ENCODE measurements at places on chromosomes 12 and 14. TPM values are rescaled to one million over a fixed set of nuclear protein-coding genes. Genes with fewer than 3 reads are reported as not detected.
A peak's percentile ranks its signal among the peaks of the same experiment; 100 is the strongest.

Gene RERG
- not detected for total RNA-seq

Gene KIF21A
- total RNA-seq = 17.4 TPM

Gene SLC25A3
- total RNA-seq = 673 TPM

Gene AVPR1A
- total RNA-seq = 0.22 TPM

Gene DUSP6
- 35.3 TPM for total RNA-seq

Gene MYBPC1
- not detected for total RNA-seq

Gene CIDEB
- not detected for total RNA-seq

Gene HOXC11
- total RNA-seq = not detected

Gene ACSM4
- total RNA-seq = not detected

Gene RAD9B
- total RNA-seq = 0.22 TPM

Gene VDR
- 0.70 TPM for total RNA-seq

GRCh38 chr12:16261944-16262475 is 15.5 kb downstream of the SLC15A5 start:
- DNase-seq = no peak

DNA sequence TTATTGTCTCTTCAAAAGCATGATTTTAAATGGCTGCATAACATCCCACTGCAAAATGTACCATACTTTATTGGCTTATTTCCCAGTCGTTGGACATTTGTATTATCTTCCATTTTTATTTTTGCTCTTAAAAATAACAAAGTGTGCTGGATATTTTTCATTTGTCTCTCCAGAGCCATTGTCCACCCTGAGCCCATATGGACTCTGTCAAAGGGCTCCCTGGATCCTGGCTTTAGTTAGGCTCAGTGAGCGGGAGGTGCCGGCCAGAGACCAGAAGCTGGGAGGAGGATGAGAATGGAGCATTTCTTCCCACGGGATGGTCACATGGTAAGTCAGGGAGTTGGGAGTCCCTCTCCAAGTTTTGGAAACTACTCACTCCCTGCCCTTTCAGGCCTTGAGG is 296.9 kb downstream of the NUAK1 start:
- no peak for DNase-seq

- no peak for DNase-seq
Observed at GRCh38 chr14:95635051-95635450, 51.2 kb upstream of the TCL1B start.

GRCh38 chr12:23028158-23028802 is 403.3 kb downstream of the ETNK1 start:
- no peak for DNase-seq

GRCh38 chr12:114096461-114096860 is 130.3 kb upstream of the RBM19 start:
- no peak for DNase-seq

GRCh38 chr14:100673807-100674154 is 52.9 kb upstream of the DLK1 start:
- DNase-seq = no peak

- no peak for DNase-seq
Observed at GRCh38 chr14:22985894-22986507, 3.6 kb upstream of the AJUBA start.

DNA sequence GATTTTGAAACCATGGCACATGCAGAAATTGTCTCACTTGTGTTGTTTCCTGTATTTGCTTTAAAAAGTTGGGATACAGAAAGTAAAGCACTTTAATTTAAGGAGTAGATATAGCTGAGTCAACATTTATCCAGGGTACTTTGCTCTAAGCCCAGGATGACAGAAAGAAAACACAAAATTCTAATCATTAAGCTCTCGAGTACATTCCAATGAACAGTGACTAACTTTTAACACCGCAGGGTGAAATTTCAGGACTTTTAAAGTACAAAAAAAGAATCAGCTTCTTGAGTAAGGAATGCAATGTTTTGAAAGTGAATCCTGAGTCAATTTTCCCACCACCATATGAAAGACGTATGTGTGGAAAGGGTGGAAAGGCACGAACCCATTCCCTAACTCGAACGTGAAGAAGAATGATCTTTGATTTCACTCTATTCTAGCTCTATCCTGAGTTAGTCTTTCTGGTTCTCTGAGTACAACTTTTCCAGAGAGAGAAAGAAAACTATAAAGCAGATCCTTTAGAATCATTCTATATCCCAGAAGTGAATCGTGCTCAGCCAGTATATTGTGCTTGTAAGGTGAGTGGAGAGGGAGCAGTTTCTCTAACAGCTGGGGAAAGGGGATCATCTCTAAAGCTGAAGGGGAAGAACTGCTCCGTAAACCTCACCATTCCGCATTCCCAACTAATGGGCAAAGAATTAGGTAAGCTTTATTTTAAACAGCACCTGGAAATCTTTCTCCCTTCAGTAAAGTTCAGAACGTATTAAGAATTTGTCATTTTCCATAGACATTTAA is 779.0 kb upstream of the FLRT2 start:
- no peak for DNase-seq

- no peak for DNase-seq
Observed at GRCh38 chr12:67921286-67921685, 68.0 kb upstream of the IFNG-AS1 start.

- peak; percentile 80 for DNase-seq
Observed at GRCh38 chr12:2244013-2244861, 191.4 kb downstream of the CACNA1C start.

DNA sequence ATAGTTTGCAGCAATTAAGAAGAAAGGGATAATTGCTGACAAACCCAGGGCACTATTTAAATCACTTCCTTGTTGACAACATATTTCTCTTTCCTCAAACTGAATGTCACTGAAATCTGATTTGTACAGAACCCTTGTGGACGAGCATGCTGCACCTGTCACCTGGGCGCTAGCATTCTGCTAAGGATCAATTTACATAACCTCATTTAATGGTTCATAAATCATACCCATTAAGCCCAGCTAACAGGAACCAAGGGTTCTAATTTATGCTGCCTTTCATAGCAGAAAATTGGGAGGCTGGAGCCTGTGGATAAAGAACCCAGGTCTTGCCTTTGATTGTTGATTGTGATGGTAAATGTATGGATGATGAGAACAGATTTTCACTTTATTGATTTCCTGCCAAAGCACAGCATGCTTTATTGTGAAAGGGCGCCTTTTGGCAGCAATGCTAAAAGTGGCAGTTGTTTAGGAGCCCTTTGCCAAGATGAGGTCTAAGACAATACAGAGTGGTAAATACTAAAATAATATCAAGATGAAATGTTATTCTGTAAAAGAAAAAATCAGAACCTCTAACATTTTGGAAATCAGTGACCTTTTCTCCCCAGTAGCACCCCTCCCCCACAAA is 95.4 kb downstream of the NKX2-1 start:
- DNase-seq = no peak

GRCh38 chr14:105096206-105096875 is 31.1 kb upstream of the GPR132 start:
- no peak for DNase-seq

DNA sequence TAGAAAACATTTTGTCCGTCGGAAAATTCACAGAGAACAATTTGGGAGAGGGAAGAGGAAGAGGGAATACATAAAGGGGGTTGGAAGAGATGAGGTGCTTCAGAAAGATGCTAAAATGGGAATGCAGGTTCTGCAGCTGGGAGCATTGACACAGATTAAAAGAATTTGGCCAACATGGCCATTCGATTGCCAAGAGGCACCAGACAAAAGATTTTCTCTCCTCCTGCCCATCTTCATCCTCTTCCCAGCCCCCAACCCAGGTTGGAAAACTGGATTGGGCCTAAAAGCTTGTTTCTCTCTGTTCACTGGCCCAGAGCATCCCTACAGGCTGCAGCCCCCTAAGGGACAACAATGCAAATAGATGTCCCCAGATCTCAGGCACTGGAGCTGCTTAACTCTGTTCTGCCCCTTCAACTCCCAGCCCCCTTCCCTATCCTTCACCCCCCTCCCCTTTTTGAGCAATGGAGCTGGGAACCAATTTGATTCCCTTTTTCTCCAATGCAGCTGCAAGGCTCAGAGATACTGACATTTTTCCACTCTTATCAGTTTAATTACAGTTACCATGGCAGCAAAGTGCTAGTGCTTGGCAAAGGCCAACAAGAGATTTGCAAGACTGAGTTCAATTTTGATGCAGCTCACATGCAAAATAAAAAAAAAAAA is 1.9 kb downstream of the LMO3 start:
- DNase-seq = no peak

DNA sequence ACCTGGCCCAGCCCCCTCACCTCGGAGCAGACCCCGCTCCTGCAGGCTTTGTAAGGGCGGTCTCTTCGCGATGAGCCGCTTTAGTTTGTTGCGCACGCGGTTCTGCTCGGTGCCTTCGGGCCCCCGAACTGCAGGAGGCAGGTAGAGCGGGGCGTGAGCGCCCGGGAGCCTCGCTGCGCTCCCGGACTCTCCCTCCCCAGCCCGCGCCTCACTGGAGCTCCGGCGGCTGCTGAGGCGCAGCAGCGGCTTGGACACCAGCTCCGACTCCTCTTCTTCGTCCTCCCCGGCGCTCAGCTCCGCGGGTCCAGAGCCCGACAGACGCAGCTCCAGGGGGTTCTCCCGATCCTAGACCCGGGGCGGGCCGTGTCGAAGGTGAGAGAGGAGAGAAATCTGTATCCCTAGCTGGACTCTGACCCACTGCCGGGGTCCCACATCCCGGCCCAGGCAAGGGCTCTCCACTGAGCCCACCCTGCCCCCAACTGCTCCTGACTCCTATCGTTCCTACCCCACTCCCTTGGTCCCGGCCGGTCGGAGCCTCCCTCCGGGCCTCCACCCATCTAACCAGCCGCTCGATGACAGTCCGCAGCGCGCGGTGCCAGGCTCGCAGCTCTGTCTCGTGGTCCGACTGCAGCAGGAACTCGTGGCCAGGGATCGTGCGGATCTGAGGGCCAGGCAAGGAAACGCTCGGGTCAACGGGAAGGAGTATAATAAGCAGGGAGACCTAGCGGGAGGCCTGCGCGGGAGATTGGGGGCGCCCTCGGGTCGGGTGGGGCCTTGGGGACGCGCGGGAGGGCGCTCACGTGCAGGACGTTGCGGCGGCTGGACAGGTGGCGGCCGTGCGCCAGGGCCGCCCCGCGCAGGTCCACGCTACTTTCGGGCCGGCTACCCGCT is 4.2 kb downstream of the ARHGAP9 start:
- DNase-seq = peak; percentile 63

DNA sequence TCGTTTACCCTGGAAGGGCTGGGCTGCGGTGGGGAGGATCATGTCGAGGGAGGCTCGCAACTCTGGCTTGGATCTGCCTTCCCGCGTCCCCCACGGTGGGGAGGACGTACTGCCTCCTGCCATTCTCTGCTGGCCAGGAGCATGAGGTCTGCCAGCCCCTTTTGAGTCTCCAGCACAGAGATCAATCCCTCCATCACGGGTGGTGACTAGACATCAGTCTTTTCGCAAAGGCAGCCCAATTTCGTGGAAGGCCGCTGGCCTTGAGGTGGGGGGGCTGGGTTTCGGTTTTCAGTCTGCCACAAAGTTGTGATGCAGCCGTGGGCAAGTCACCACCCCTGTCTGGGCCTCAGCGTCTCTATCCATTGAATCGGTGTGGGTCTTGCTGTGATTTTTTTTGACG is 62.2 kb downstream of the PRMT8 start:
- DNase-seq = peak; percentile 24

DNA sequence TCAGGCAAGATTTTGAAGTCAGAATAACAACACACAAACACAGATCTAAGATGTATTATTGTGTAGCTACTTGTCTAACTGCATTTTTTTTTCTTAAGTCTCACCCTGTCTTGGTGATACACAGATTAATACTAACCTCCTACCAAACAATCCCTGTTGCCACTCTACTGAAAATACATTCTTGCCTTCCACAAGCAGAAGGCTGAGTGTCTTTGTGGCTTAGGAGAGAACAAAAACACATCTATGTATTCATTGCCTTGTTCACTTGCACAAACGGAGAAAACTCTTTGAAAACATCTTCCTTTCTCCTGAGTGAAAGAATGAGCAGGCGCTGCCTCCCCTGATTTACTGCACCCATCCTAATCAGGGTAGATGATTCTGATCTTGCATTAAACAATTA is 642.2 kb downstream of the DIO2 start:
- no peak for DNase-seq

DNA sequence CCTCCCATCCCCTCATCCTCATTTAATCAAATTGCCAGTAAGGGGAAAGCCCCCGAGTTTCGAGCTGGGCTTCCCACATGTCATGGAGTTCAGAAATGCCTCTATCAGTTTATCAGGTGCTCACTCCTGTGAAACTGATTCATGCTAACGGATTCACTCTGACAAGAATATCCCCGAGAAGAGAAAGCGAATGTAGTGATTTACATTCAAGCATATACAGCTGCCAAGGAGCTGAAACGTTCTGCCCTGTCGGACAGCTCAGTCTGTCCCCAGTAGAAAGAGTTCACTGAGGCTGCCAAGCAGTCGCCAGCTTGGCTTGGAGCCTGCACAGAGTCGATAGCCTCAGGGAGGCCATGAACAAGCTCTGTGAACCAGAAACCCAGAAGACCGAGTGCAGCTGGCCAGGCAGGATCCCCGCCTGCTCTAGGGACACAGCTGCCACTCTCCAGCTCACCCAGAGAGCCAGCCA is 88.4 kb downstream of the TMCC3 start:
- DNase-seq = no peak

GRCh38 chr14:89302396-89302950 is 114.6 kb downstream of the FOXN3 start:
- DNase-seq = no peak

- DNase-seq = no peak
Observed at GRCh38 chr12:68159681-68160304, at the start of gene IFNG. Gene IFNG, minus strand, starts transcription at chr12:68159740. Its CDS starts 125 bp downstream, at chr12:68159615.

- DNase-seq = no peak
Observed at GRCh38 chr12:58310368-58310767, 369.0 kb downstream of the ATP23 start.

DNA sequence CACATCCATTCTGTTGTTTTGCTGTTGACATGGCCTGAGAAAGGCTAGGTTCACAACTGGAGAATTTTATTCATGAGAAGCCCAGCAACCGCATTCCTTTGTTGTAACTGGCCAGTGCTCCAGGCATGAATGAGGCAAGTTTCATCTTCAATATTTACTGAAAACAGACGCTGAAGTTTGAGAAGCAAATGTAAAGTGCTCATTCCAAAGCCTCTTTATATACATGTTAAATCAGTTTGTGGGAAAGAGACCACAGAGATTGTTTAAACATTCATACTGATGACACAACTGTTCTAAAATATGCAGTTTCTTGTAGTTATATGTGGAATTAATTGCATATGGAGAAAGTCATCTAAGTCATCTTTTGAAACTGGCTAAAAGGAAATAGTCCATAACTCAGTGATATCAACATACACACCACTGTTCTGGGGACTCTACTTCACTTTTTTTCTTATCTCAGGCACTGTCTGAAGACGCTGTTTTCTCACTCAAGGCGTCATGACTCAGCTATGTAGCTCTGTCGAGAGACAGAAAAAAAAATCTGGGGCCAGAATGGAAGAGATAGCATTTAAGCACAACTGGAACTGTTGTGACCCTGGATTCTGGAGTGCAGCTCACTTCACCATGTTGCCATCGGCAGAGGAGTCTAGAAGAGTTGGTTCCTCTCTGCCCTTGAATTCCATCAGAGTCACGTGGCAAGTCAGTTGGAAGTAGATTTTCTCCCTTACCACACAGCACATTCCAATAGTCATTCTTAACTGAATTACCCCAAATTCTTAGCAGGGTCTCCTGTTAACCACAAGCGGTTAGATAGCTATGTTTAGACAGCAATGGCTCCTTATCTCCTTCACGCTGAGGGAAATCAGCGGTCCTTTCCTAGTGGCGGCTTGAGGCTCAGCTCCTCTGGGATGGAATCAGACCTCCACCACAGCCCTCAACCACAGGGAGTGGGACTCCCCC is 258.4 kb upstream of the HMGA2 start:
- no peak for DNase-seq

GRCh38 chr12:121812320-121812871 is 8.6 kb downstream of the SETD1B start:
- peak; percentile 91 for DNase-seq
